Stimulated activated CD4-positive, alpha-beta T cell treated with anti-CD3 and anti-CD28 coated beads, Interleukin-1b, Interleukin-23, amount 100 ng/mL, for 1 hour (primary cell): ENCODE measurements at places on chromosomes 1 and 21.

GRCh38 chr1:61746813-61747212 lies 4.5 kb downstream of the PATJ start:
- no peak for DNase-seq

GRCh38 chr1:54995835-54996234 lies 2.9 kb upstream of the BSND start:
- DNase-seq = no peak

DNA sequence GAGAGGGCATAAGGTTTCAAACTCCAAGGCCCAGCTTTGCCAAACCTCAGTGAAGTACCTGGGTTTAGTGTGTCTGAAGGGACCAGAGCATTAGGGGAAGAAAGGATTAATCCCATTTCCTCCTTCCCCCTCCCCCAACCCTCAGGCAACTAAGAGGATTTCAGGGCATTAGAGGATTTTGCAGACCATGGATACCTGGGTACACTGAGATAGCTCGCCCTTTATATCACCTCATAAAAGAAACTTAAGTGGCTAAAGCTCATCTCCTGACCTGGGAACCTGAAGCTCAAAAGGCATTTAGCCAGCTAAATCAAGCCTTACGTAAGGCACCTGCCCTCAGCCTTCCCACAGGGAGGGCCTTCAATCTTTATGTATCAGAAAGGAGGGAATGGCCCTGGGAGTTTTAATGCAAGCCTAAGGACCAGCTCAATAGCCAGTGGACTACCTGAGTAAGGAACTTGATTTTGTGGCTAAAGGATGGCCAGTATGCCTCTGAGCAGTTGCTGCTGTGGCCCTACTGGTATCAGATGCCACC lies 26.4 kb upstream of the SMYD3 start:
- no peak for DNase-seq

- no peak for DNase-seq
Observed at GRCh38 chr1:94012708-94013366, 103.6 kb upstream of the GCLM start.

- DNase-seq = no peak
Observed at GRCh38 chr21:32193098-32193465, 85.8 kb downstream of the MIS18A start.

- no peak for DNase-seq
Observed at GRCh38 chr1:59497616-59498015, 200.7 kb downstream of the FGGY start.

DNA sequence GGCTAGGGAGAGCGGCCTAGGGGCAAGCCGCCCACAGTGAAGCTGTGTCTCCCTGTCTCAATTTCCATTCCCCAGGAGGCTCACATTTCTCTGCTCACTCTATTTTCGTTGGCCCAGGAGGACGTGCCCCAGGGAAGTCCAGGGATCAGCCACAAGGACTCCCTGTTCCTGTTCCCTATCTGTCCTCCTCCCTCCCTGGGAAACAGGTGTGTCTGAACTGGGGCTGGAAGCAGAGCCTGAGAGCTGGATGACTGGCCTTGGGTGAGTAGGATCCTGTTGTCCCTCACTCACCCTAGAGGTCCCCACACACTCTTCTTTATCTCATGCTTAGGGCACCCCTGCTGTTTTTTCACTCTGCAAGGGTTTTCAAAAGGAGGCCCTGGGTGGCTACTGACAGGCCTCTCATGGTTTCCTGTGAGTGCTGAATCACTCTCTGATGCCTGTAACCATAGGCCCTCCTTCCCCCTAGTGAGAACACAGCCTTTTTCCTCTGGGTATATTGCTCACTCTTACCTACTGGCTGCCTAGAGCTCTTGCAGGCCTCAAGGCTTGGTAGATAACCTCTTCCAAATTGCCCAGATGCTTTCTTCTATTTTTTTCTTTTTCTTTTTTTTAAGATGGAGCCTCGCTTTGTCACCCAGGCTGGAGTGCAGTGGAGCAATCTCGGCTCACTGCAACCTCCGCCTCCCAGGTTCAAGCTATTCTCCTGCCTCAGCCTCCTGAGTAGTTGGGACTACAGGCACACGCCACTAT lies 3.3 kb upstream of the UTP11 start:
- no peak for DNase-seq

- DNase-seq = no peak
Observed at GRCh38 chr1:1053682-1054081, 20.4 kb downstream of the RNF223 start.

GRCh38 chr1:236064674-236065508 lies at the start of gene NID1:
NID1 (minus strand) TSS chr1:236065090; CDS start chr1:236065079, 11 bp downstream.
- no peak for DNase-seq

- DNase-seq = no peak
Observed at GRCh38 chr1:162145966-162146696, 76.6 kb downstream of the NOS1AP start.

GRCh38 chr1:234406871-234407270 lies 33.6 kb downstream of the COA6 start:
- no peak for DNase-seq

GRCh38 chr1:204584699-204585372 lies 68.6 kb downstream of the MDM4 start:
- DNase-seq = no peak

DNA sequence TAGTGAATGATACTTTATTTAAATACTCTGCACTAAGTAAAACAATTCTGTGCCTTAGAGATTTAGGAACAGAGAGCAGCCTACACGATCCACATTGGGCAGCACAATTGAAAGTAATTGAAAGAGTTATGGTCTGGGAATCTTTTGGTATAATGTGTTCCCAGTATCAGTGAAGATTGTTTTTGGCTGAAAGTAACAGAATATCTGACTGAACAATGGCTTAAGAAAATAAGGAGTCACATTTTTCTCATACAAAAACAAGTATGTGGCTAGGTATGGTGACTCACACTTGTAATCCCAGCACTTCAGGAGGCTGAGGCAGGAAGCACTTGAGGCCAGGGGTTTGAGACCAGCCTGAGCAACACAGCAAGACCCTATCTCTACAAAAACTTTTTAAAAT lies 306.2 kb downstream of the NFIA start:
- DNase-seq = no peak

- no peak for DNase-seq
Observed at GRCh38 chr1:83055391-83056170, 943.4 kb downstream of the TTLL7 start.

GRCh38 chr1:91645031-91645430 lies 144.4 kb downstream of the CDC7 start:
- DNase-seq = no peak

GRCh38 chr1:116952738-116953275 lies 43.1 kb downstream of the PTGFRN start:
- DNase-seq = no peak

- no peak for DNase-seq
Observed at GRCh38 chr1:206856674-206857464, 8.6 kb upstream of the IL20 start.

DNA sequence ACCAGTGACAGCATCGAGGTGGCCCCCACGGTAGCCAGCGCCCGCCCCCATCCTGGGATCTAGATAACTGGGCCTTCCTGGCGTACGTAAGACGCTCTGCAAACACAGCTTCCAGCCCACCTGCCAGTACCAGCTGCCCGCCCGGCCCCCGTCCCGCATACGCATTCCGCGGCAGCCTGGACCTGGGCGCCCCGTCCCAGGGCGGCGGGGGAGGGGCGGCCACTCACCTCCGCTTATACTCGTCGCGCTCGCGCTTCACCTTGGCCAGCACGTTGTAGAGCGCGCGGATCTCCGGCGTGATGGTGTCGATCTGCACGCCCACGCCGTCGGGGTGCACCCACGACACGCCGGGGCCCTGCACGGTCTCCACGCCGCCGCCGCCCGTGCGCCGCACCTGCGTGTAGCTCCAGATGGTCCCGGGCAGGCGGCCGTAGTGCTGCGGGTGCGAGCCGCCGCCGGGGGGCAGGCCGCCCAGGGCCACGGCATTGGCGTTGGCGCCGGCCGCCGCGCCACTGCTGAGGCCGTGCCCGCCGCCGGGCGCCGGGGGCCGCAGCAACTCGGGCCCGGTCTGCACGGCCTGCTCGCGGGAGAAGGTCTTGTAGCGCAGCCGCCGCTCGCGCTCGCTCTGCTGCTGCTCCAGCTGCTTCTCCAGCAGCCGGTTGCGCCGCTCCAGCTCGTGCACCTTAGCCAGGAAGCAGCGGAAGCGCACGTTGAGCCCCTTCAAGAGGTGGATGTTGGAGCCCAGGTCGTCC lies 859 bp downstream of the IFFO2 start:
- DNase-seq = no peak
